ENCODE measurements at places on chromosomes 13 and 19.

- DNase-seq: no peak
Measured at GRCh38 chr19:54294539-54294938, 13.6 kb upstream of the LILRB2 start.

- no peak for DNase-seq
Measured at GRCh38 chr13:99182439-99182838, 18.2 kb upstream of the UBAC2 start.

DNA sequence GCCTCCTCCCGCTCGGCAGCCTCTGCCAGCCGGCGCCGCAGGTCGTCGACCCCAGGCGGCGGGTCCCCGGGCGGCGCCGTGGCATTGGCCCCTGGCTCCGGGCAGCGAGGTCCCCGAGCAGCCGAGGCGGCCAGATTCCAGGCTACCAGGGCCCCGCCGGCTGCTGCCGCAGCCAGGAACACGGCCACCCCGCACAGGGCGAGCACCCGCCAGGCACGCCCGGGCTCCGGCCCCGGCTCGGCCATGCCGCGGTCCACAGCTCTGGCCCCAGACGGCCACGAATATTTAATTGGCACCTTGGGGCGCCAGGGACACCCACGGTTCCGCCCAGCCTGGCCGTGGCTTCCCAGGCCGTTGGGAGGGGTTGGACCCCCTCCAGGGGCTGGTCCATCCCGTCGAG, at the start of gene CCDC194:
Gene CCDC194, minus strand, starts transcription at position 283 of the 400 bp plus-strand sequence. Its CDS starts 38 bp downstream, at position 245.
- no peak for DNase-seq

DNA sequence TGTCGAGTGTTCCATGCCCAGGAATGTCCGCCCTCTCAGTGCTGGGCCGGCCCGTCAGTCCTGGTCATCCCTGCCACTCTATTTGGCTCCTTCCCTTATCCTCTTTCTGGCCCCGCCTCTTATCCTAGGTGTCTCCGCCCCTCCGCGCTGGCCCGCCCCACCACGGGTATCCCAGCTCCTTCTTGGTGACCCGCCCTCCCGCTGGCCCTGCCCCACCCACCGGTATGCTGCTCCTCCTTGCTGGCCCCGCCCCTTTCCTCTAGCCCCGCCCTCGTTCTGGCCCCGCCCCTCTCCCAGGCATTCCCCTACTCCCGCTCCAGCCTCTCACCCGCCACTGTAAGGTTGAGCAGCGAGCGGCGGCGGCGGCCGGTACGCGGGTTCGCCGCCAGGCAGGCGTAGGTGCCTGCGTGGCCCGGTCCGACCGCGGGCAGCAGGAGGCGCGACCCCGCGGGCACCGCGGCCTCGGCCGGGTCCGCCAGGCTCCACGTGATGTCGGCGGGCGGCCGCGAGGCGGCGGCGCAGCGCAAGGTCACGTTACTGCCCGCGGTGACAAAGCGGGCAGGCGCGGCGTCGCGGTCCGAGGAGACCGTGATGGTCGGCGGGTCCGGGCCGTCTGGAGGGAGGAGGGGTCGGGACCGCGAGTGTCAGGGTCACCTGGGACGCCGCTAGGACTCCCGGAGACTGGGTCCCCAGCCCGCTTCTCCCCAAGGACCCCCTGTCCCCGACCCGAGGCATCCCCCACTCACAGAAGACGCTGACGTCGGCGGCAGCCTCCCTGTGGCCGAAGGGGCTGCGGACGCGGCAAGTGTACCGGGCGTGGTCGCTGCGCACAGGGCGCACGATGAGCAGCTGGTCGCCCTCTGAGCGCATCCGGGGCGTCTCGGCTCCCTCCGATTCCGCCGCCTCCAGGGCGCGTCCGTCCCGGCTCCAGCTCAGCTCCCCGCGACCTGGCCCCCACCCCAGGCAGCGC, 2.0 kb downstream of the VSIG10L start:
- DNase-seq: no peak

DNA sequence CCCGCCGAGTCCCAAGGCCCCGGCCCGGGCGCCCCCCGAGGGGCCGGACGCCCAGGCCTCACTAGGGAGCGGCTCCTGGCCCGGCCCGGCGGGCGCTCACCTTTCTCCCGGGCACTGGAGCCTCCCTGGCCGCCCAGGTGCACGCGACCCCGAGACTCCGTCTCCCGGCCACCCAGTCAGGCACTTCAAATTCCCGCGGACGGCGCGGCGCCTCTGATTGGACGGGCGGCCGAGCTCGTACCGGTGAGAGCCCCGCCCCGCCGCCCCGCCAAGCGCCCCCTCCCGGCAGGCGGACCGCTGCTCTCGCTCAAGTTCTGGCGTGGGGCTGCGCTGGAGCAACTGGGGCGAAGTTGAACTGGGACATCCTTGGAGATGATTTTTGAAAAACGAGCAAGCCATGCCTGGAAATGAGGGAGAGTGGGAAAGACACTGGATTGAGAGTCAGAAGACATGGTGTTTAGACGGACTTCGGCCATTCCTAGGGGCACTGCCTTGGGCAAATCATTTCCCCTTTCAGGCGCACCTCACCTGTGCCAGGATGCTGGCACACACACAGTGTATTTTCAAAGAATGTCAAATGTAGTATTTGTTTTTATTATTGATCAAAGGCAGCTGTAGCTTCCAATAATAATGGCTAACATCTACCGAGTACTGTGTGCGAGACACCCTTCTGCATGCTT, 485.3 kb downstream of the UQCRFS1 start:
- DNase-seq: no peak

GRCh38 chr13:31250435-31250834, 50.7 kb downstream of the B3GLCT start:
- no peak for DNase-seq

DNA sequence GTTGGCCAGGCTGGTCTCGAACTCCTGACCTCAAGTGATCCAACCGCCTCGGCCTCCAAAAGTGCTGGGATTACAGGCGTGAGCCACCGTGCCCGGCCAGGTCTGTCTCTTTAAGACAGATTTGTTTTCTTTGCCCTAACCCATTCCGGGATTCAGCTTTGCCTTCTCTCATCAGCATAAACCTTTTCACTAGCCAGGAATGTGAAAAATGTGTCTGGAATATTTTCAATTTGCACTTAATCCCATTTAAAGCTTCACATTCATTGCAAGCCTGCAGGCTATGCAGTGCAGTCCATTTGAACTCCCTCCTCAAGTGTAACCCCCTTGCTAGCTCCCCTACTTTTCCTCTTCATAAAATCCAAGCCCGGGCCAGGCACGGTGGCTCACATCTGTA, 880 bp upstream of the TMEM160 start:
- DNase-seq: no peak

GRCh38 chr13:41847216-41847615, 113.7 kb downstream of the VWA8 start:
- DNase-seq: no peak

DNA sequence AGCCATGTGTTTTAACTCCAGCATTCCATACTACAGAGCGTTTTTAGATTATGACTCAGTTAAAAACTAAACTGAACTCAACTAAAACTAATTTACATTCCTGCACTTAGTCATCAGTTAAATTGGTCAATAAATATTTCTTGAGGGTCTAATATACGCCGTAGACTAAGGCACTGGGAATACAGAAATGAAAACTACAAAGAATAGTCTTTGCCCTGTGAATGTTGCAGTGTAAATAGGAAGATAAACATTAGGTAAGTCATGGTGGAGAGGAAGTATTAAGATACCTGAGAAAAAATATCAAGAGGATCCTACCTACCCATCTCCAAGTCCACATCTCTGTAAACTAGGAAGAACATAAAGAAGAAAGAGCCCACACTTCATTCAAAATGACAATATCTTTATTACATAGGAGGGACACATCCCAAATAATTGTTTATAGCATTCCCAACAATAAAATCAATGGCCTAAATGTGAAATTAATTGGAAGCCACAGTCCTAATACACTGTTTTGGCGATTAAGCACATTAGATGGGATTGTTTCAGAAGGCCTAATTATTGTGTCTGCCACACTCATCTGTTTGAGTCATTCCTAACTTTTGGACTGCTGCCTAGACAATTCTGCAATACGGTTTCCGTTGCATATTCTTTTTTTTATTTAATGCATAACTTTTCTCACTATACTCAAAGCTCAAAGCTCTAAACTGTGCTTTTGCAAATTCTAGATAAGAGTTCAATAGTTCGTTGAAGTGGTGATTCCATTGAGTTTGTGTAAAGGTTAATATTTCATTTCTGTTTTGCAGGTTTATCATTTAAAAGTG, 52.9 kb downstream of the MBNL2 start:
- no peak for DNase-seq

- DNase-seq: no peak
Measured at GRCh38 chr13:107351305-107351704, 783.4 kb upstream of the ARGLU1 start.

DNA sequence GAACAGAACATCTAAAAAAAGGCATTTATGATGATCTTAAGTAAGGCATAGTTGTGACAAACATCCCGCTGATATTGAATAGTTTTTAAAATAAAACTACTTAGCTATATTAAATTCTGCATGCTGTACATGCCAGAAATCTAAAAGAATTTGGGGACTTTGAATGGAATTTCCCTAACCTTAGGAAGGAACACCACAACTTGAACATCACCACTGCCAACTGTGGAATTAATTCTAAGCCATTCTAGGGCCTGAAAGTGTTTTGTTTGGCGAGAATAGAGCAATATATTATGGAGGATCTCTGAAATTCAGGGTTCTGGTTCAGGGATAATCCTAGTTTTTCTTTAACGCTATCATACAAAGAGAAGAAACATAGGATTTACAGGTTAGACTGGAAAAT, 17.8 kb upstream of the LATS2 start:
- DNase-seq: no peak

- peak; percentile 81 for DNase-seq
Measured at GRCh38 chr19:49850487-49851342, at the start of gene PTOV1. Gene PTOV1, plus strand, starts transcription at chr19:49851159.

GRCh38 chr19:31002518-31003244, 346.6 kb downstream of the TSHZ3 start:
- no peak for DNase-seq

GRCh38 chr13:66618702-66619101, 611.4 kb downstream of the PCDH9 start:
- peak; percentile 20 for DNase-seq

DNA sequence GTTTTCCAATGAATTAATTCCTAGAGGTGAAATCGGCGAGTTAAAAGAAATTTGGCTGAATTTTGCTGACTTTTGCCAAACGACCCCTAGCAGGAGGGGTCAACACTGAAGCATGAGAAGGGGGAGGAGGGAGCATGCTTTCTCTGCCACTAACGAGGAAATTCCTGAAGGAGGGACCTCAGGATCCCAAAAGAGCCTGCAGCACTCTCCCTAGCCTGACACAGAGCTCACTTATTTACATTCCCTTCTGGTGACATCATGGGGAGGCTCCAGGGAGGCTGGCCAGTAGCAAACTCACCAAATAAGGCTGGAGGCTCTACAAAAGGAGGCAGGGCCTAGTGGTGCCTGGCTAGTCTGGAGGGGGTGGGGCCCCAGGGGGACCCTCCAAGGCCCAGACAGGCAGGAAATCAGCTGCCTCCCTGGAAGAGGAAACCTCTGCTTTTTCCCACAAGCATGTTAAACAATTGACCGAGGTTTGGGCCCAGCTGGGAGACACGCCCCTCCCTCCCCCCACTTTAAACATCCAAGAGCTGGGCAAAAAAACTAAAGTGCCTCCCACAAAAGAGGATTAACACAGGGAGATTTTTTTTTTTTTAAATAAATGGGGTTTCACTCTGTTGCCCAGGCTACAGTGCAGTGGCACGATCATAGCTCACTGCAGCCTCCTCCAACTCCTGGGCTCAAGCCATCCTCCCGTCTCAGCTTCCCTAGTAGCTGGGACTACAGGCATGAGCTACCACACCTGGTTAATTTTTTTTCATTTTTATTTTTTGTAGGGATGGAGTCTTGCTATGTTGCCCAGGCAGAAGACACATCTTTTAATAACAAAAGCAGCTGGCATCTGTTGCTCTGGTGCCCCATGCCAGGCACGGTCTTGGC, 2.1 kb downstream of the DAPK3 start:
- DNase-seq: no peak

- no peak for DNase-seq
Measured at GRCh38 chr19:46718157-46718933, 1.4 kb upstream of the PRKD2 start.

GRCh38 chr13:40981361-40981760, 37.8 kb downstream of the ELF1 start:
- no peak for DNase-seq

DNA sequence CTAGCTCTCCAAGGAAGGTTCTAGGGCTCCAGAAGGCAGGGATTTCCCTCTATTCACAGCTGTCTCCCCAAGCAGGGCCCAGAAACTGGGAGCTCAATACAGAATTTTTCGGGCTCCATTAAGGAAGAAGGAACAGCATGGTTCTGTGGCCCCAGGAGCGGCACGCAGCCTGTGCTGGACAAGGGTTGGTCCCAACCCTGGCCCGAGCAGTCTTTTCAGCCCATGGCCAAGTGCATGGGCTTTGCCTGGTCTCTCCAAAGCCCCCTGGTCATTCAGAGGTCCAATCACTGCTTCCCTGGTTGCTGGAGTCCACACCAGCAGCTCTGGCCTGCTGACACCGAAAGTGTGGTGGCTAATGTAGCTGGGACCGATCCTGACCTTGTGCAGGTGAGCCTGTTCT, 6.6 kb upstream of the PRKD2 start:
- DNase-seq: no peak

- peak; percentile 69 for DNase-seq
Measured at GRCh38 chr19:33293255-33294057, 8.9 kb downstream of the CEBPA start.

DNA sequence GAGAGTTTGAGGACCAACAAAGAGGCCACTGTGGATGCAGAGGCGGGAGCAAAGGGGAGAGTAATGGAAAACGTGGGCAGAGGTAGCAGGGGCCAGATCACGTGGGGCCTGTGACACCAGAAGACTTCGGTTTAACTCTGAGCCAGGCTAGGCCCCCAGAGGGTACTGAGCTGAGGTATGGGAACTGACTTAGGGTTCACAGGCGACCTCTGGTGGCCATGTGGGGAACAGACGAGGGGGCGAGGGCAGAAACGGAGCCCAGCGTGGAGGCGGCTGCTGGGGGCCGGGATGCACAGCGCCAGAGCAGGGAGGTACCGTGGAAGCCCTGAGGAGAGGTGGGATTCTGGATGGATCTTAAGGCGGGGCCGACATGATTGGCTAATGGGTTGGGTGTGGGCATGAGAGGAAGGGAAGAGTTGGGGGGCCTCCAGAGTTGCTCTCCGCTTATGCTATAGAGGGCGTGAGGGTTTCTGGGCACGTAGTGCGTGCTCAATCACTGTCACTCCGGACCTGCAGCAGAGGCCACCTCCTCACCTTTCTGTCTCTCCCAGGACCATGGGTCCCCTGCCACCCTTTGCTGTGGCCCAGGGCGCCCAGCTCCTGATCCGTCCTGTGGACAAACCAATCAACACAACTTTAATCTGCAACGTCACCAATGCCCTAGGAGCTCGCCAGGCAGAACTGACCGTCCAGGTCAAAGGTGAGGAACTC, 13.7 kb downstream of the PVR start:
- DNase-seq: peak; percentile 10

- DNase-seq: no peak
Measured at GRCh38 chr13:21322327-21322965, 136.7 kb downstream of the ZDHHC20 start.

Measured in NCI-H1694 treated with DMSO at 0.1 percent for 48 hours (cell line).